K562 (cell line): ENCODE measurements at places on chromosomes 5 and 9. TPM values are rescaled to one million over a fixed set of nuclear protein-coding genes. Genes with fewer than 3 reads are reported as not detected.

PTGES gene
- total RNA-seq, result not detected in 2 replicates

ROPN1L gene
- 0.31 and 0.36 TPM in 2 replicates for total RNA-seq

OBP2B gene
- not detected in 2 replicates for total RNA-seq

SNX18 gene
- total RNA-seq, result 7.8 and 8.2 TPM in 2 replicates

BTNL8 gene
- 0.13 TPM in 1 of 2 replicates, not detected in the other for total RNA-seq

ABO gene
- total RNA-seq, result 11.9 and 15.3 TPM in 2 replicates

WNK2 gene
- 3.3 TPM in 2 replicates for total RNA-seq

CNTFR gene
- total RNA-seq, result not detected in 2 replicates

BARX1 gene
- 0.11 TPM in 1 of 2 replicates, not detected in the other for total RNA-seq

TMEM252 gene
- not detected in 2 replicates for total RNA-seq

SLC25A2 gene
- 0.34 TPM in 1 of 2 replicates, not detected in the other for total RNA-seq

GRM6 gene
- not detected in 2 replicates for total RNA-seq

ARSK gene
- total RNA-seq, result 5.5 and 6.1 TPM in 2 replicates

PRDM9 gene
- 0.33 and 0.47 TPM in 2 replicates for total RNA-seq

TOMM5 gene
- total RNA-seq, result 262 and 298 TPM in 2 replicates

LARP1 gene
- 267 and 300 TPM in 2 replicates for total RNA-seq
